Renal pelvis (tissue), 12 donors: ENCODE measurements at places on chromosomes 3 and 15. TPM values are rescaled to one million over a fixed set of nuclear protein-coding genes. Genes with fewer than 3 reads are reported as not detected.

The TBC1D5 gene
- 48.8 TPM for polyA plus RNA-seq

The CCR8 gene
- polyA plus RNA-seq: not detected

The GNAI2 gene
- polyA plus RNA-seq: 239 TPM

The PRTG gene
- 12.1 TPM for polyA plus RNA-seq

The LDHAL6B gene
- 0.36 TPM for polyA plus RNA-seq

The PTX3 gene
- polyA plus RNA-seq: 2.7 TPM

The CFAP100 gene
- polyA plus RNA-seq: 1.5 TPM

The LRRC31 gene
- 0.41 TPM for polyA plus RNA-seq

The DLEC1 gene
- 1.5 TPM for polyA plus RNA-seq

The FAH gene
- 35.1 TPM for polyA plus RNA-seq

The SERPINI2 gene
- polyA plus RNA-seq: 1.5 TPM

The ZNF502 gene
- polyA plus RNA-seq: 14.4 TPM

The FHIT gene
- 28.2 TPM for polyA plus RNA-seq

The CLSTN2 gene
- 1.8 TPM for polyA plus RNA-seq

The CDCP1 gene
- 1.4 TPM for polyA plus RNA-seq

The CHRM5 gene
- 0.19 TPM for polyA plus RNA-seq

The STRA6 gene
- 39.6 TPM for polyA plus RNA-seq

The IP6K2 gene
- 200 TPM for polyA plus RNA-seq

The PEAK1 gene
- polyA plus RNA-seq: 25.2 TPM

The GCSAM gene
- 0.74 TPM for polyA plus RNA-seq

The DPH6 gene
- 18.4 TPM for polyA plus RNA-seq

The DUT gene
- polyA plus RNA-seq: 157 TPM

The POMGNT2 gene
- 23.2 TPM for polyA plus RNA-seq

The DNASE1L3 gene
- polyA plus RNA-seq: 10.4 TPM

The ITGB5 gene
- polyA plus RNA-seq: 104 TPM

The NIT2 gene
- polyA plus RNA-seq: 122 TPM

The NUP210 gene
- 29.7 TPM for polyA plus RNA-seq

The TRAIP gene
- polyA plus RNA-seq: 13.1 TPM

The MAP1A gene
- polyA plus RNA-seq: 7.7 TPM
